ENCODE measurements at places on chromosomes 12 and 14. TPM values are rescaled to one million over a fixed set of nuclear protein-coding genes. Genes with fewer than 3 reads are reported as not detected.

Gene NTS
- not detected for polyA plus RNA-seq

Gene TSPAN19
- not detected for polyA plus RNA-seq

Gene FAM90A1
- polyA plus RNA-seq, result 0.09 TPM

Gene DRAM1
- polyA plus RNA-seq, result 15.8 TPM

Gene PPP2R5C
- polyA plus RNA-seq, result 56.7 TPM

Gene PLA2G1B
- not detected for polyA plus RNA-seq

Gene GRIN2B
- under 0.01 TPM for polyA plus RNA-seq

Gene DTX1
- not detected for polyA plus RNA-seq

DNA sequence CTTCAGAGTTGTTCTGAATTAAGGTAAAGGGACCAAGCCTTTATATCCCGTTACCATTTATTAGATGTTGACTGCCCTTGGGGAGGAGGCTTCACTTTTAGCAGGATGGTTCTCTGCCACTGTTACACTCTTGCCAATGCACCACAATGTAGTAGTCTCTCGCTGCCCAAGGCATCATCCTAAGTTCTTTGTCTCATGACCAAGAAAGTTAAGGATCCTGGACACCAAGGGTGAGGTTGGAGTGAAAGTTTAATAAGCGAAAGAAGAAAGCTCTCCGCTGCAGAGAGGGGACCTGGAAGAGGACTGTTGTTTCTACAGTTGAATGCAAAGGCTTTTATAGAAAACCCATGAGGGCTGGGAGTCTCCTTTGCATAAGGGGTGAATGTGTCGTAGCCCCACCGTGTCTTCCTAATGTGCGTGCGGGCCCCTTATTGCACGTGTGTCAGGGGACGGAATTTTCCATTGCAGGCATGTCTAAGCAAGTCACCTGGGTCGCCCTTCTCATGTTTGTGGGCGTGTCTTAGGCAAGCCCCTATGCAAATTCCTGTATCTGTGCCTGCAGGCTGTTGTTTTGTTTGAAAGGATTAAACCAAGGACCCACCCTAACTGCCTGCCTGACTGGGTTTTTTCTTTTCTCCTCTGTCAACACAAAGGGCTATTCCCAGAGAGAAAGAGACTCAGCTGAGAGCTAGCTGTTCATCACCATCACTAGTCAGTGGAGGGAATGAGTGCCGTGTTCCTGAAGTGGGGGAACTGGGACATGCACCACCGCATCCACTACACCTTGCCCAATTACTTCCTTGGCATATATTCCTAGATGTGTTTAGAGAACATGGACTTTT lies 17.6 kb upstream of the RNASE1 start:
- no peak for DNase-seq

DNA sequence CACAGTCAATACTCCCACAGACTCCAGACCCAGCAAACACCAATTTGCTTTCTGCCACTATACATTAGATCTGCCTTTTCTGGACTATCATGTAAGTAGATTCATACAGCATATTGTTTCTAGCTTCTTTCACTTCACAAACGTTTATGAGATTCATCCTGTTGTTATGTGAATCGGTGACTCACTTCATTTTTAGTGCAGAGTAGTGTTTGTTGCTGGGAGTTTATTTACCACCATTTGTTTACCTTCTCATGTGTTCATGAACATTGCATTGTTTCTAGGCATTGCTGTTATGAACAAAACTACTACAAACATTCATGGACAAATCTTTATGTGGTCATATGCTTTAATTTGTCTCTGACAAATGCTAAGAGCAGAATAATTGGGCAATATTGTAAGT lies 807.8 kb upstream of the TMEM132C start:
- DNase-seq, result no peak

DNA sequence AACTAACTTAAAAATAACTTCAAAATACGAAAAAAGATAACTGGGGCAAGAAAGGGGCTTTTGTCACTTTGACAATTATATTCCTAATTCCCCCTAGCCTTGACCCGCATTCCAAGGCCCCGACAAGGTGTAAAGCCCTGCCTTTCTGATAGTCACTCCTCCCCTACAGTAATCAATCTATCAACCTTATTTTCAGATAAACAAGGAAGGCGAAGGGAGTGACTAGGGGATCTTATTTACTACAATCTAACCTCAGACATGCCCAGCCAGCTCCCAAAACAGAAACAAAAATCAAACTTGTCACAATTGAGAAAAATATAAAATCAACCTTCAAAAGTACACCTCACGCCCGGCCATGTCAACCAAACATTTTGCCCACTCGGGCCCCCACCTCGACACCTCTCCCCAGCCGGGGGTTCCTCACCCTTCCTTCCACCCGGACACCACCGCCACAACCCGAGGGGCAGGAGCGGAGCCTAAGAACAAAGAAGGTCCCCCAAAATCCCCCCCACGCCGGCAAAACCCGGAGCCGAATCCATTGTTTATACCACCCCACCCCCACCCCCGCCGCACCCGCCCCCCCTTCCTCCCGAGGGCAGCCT lies 562 bp downstream of the ZFYVE1 start:
- no peak for DNase-seq

GRCh38 chr12:103791350-103791920 lies 49.6 kb downstream of the NT5DC3 start:
- no peak for DNase-seq

- peak; percentile 48 for DNase-seq
Measured at GRCh38 chr12:76591476-76591875, 31.9 kb upstream of the OSBPL8 start.

- DNase-seq, result no peak
Measured at GRCh38 chr12:18676996-18677588, 60.7 kb downstream of the PLCZ1 start.

DNA sequence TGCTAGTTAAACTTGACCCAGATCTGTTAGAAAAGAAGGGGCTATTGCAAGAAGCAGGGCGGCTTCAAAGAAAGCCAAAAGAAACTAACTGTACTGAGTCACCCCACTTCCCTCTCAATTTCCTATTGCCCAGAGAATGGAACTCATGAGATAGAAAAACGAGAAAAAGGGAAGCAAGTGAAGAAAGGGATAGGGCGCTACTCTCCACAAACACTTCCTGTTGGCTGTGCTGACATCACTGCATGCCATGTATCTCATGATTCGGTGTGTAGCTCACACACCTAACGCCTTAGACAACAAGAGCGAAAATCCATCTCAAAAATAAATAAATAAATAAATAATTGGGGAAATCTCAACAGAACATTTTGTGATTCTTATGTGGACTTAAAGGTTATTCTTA lies 13.0 kb upstream of the P2RX4 start:
- no peak for DNase-seq

DNA sequence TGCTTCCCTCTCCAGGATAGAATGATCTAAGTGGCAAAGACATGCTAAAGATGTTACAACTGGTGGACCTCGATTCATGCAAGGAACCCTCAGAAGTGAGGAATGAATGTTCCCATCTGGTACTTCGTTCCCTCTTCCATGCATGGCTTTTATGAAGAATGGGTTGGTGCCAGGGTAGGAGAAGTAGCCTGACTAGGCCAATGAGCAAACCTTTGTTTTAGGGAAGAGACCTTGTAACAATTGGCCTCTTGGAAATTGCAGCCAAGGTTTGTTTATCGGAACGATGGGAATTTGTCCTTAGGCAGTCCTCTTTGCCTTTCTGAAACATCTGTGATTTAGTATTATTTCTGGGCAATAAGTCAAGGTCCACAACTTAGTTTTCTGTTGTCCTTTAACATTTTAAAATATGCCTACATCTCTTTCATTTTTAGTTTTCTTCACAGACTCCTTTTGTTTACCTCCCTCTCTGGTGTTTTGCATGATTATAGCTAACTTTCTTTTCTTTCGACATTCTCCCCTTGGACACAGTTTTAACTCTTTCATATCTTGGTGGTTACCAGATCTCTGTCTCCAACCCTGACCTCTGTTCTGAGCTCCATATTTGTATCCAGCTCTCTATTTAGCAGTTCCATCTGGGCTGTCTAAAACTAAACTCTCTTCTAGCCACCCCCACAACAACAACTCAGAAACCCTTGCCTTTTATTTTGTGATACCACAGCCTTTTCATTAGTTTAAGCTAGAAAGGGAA lies 70.0 kb downstream of the DIP2B start:
- peak; percentile 32 for DNase-seq

DNA sequence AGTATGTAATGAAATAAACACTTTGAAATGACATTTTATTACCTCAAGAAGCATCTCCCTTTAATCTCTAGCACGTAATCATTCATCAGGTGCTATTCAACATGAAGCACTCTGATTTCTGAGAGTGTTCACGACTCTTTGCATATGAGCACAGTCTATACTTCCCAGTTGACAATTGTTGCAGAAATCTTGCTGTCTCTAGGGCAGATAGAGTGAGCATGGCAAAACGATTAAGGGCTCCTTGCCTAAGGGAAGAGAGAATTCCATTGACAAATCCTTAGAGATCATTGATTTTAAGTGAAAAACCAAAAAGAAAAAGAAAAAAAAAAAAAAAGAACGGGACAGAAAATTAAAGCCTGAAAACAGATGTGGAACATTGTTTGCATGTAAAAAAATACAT lies 107.6 kb downstream of the C12orf50 start:
- DNase-seq, result no peak

- peak; percentile 57 for DNase-seq
Measured at GRCh38 chr14:77067632-77068516, 30.2 kb upstream of the CIPC start.

DNA sequence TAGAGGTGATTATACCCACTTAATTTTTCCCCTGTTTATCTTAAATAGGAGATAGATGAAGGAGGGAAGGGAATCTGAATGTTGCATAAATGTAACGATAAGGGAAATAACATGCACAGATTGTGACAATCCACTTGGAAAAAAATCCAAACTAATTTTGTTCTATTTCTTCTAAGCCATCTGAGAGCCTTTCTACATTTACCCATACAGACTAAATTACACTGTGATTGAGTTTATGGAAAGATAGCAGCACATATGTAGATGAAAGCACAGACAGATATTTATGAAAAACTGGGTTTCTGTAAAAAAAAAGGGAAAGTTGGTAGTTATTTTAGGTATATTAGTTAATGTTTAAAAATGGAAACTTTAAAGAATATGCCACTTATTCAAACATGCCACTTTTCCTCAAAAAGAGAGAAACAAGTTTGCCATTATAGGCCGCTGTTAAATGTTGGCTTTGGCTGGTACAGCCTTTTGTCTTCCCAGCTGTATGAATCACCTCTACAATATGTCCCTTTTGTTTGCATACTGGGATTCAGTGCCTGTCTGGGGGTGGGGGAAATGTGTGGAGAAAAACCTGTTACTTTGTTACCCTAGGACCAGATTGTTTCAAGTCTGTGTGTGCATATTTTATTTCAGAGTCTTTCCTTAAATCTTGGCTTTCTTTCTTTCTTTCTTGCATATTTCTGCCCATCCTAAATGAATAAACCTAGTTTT lies 470.2 kb upstream of the LMO3 start:
- DNase-seq, result no peak

DNA sequence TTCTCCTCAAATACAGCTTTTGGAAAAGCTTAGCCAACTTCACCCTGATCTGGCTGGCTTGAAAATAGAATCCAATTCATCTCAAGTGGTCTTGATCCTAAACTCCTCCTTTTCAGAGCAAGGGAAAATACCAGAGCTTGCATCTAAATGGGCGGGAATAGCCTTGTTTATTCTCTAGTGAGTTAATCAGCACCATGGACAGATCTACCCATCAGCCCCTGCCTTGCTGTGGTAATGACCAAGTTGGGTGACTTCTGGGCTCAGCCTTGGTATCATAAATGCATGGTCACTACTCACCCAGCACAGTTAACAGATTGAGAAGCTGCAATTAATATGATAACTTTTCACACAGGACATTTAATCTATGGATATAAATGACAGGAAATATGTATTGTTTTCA lies 196.6 kb downstream of the GLT1D1 start:
- DNase-seq, result no peak

- DNase-seq, result no peak
Measured at GRCh38 chr12:82841487-82841904, 154.8 kb downstream of the TMTC2 start.

- DNase-seq, result no peak
Measured at GRCh38 chr14:65302571-65303189, 109.8 kb upstream of the FUT8 start.

- peak; percentile 75 for DNase-seq
Measured at GRCh38 chr14:91113829-91114078, at the start of gene DGLUCY. TSS of gene DGLUCY (plus strand) at chr14:91114073. CDS start at chr14:91160295, 46,222 bp downstream.

DNA sequence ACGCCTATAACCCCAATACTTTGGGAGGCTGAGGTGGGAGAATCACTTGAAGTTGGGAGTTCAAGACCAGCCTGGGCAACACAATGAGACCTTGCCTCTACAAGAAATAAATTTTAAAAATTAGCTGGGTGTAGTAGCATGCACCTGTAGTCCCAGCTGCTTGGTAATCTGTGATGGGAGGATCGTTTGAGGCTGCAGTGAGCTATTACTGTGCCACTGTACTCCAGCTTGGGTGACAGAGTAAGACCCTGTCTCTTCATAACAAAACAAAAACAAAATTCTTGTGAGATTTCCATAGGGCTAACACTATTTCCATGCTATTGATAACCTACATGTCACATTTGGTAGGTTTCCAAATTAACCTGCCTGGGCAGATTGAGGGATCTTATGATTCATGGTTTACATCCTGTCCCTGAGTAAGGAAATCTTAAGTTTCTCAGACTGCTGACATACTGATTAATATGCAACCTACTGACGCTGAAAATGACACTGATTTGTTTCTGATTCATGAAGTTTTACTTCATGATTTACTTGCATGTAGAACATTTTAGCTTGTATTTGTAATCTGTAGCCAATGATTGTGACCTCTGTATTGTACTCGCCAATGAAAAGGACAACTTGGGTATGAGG lies 15.9 kb downstream of the ATP6V1D start:
- no peak for DNase-seq

DNA sequence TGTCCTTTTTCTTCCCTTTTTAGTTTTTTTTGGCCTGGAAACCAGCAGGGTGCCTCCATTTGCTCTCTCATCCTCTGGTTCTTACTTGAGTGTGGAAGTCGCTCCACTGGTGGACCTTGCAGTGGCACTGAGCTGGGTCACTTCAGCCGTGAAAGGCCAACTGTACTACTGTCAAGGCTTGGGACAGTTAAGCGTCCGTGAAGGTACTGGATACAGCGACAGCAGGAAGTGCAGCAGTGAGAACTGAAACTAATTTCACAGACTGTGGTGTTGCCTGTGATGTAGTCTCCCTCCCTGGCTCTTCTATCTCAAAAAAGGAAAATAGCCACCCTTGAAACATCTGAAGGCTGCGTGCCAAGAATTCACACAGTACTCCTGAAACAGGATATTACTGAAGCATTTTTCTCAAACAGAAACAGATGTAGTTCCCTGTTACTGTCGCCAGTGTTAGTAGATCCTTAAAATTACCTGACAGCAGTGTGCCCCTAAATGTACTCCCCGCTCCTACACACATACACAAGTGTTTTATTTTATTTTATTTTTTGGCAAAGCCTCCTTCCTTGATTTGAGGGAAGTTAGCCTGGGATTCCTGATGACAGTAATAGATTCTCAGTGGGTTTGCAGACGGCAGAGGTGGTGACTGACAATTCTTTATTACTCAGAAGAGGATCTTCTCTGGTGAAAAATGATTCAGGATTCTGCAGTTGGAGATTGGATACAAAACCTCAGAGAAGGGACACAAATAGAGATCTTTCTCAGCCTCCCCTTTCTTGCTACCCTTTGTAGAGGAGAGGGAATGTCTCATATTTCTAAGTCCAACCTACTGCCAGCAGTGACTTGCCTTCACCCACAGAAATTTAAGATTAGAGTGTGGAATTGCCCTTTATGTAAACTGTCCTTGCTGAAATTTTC lies 4.4 kb downstream of the SUSD6 start:
- peak; percentile 84 for DNase-seq

Data from IMR-90 (cell line).